NCI-H2081 treated with DMSO at 0.1 percent for 48 hours (cell line): ENCODE measurements at places on chromosomes 4 and X.

- no peak for DNase-seq
Observed at GRCh38 chr4:8269535-8270417, at the start of gene HTRA3. HTRA3 (plus strand) TSS chr4:8269754; CDS start chr4:8269969, 215 bp downstream.

- no peak for DNase-seq
Observed at GRCh38 chr4:87530868-87531267, 1.7 kb upstream of the SPARCL1 start.

DNA sequence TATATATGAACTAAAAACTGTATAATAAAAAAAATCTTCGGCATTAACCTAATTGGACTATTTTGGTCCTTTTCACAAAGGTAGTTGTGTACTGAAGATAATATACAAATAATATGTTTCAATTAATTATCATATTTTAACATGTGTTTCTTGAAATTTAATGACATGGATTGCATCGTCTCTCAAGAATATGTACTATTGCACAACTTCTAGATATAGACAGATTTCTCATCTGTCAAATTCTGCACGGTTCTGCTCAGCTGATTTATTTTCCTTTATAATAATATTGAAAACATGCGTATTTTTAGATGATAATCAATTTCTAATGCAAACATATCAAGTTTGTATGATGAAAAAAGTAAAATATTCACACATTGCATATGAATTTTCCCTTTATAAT lies 498.7 kb upstream of the PABPC4L start:
- DNase-seq: no peak

- no peak for DNase-seq
Observed at GRCh38 chr4:97396605-97397004, 746.7 kb downstream of the STPG2 start.

- no peak for DNase-seq
Observed at GRCh38 chr4:119955256-119955655, 111.4 kb downstream of the MAD2L1 start.

DNA sequence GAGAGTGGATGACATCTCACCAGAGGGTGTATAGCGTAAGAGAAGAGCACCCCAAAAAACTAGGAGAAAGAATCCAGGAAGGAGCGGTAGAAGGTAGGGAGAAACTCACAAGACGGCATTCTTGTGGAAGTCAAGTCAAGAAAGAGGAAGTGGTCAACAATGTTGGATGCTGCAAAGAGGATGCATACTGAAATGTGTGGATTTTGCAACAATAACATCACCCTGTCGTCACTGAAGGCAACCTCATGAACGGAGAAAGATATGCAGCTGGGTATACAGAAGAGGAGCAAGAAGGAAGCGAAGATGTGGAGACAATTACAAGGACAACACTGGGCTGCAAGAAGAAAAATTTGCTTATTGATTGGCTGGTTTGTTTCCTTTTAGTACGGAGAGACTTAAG lies 11.4 kb upstream of the TAPT1 start:
- DNase-seq: no peak

- DNase-seq: peak; percentile 64
Observed at GRCh38 chrX:110847334-110847733, 51.7 kb upstream of the CHRDL1 start.

DNA sequence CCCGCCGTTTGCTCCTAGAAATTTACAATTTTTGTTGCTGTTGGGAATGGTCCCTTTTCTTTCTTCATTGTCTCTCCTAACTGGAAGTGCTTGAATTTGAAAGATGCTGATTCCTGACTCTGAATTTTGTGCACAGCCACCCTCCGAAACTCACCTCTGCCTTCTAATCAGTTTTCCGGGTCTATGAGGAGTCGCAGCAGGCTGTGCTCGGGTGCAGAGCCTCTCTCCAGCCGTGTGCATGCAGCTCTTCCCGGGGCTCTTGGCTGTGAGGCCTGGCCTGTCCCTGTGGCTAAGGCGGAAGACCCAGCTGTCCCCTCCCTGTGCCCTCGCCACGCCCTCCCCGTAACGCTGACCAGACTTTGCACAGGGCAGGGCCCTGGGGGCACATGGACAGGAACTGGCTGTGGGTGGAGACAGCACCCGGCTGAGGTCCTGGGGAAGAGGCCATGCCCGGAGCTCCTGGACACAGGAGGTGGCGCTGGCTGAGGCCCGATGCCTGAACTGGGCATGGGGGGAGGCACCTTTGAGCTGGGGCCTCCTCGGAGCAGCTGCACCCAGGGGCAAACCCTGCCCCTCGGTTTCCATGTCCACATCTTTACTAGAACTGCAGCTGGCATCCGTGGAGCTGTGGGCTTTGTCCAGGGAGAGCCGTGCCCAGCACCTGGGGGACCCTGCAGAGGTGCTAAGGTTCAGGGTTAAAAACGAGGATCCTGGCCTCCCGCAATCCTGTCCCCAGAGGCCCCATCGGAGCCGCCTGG lies 32.6 kb upstream of the SPON2 start:
- DNase-seq: no peak

DNA sequence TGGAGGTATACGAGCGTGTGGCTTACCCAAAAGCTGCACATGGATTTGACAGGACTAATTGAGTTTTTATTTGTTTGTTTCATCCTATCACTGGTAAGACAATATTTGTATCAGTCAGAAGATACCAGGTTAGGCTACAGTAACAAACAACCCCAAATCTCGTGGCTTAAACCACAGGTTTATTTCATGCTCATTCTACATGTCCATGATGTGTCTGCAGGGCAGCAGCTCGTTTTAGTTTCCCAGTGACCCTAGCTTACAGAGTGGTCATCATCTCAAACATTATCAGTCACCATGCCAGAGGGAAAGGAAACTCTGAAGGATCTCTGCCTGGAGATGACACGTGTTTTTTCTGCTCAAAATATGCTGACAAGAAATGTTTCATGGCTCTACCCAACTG lies 108.3 kb downstream of the SHROOM3 start:
- DNase-seq: no peak

- DNase-seq: no peak
Observed at GRCh38 chrX:7116081-7116480, 31.4 kb upstream of the STS start.

DNA sequence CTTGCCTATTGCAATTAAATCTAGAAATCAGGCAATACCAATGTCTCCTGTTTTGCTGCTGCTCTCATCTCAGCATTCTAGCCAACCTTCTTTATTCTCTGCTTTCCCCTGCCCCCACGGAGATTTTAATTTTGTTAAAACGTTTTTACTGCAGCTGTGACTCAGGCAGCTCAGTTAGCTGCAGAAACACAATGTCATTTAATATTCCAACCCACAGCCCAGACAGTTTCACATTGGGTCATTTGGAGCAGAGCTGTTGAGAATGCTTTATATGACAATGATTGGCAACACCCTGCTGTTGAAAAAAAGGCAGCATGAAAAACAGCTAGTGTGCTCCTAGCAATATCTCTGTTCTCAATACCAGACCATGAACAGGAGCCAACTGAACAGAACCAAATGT lies 12.6 kb upstream of the SLC10A4 start:
- DNase-seq: no peak
